Effector memory CD4-positive, alpha-beta T cell (primary cell): ENCODE measurements at places on chromosomes 4 and X.

- DNase-seq = no peak
Measured at GRCh38 chr4:79678472-79679202, 270.6 kb upstream of the GK2 start.

- DNase-seq = no peak
Measured at GRCh38 chr4:78022517-78022916, 34.6 kb upstream of the FRAS1 start.

GRCh38 chrX:150236327-150236726 lies 126.8 kb upstream of the MAMLD1 start:
- no peak for DNase-seq

DNA sequence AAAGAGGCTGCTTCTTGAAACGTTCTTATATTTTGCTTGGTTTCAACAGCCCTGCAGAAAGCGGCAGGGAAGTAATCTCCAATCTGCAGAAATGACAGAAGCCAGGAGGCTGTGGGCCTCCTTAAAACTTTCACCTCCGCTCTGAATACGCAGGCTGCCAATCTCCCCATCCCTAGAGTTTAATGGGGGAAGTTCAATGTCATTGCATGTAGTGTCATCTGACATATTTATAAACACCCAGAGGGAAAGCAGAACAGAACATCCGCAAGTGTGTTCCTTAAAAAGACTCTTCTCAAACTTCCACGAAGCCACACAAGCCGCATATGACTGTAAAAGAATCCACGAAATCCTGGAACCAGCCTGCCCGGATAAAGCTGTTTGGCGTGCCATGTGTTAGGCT lies 148.8 kb upstream of the TBL1X start:
- no peak for DNase-seq

GRCh38 chr4:89894649-89895550 lies at the start of gene MMRN1:
TSS of gene MMRN1 (plus strand) at chr4:89894854. CDS start at chr4:89894972, 118 bp downstream.
- no peak for DNase-seq

DNA sequence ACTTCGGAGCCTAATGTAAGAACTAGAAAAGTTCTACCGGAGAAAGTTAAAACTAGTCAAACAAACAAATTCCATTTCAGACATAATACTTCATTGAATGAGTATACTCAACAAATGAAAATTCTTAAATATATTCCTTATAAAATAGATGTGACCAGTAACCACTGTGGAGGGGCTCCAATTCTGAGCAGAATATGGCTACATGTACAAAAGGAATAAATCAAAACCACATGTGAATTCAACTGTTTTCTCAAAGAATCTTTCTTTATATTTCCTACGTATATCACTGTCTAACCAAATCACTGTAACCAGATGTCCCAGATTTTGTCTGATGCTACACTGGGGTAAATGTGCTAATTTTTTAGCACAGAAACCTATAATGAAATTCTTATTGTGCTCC lies 49.0 kb downstream of the HTN1 start:
- no peak for DNase-seq

GRCh38 chrX:46573892-46574773 lies 568 bp downstream of the CHST7 start:
- peak; percentile 50 for DNase-seq

- no peak for DNase-seq
Measured at GRCh38 chrX:19075754-19076153, 46.5 kb downstream of the ADGRG2 start.

- no peak for DNase-seq
Measured at GRCh38 chrX:139892512-139892911, 40.3 kb downstream of the ATP11C start.

- DNase-seq = no peak
Measured at GRCh38 chr4:41632481-41633073, 94.6 kb downstream of the LIMCH1 start.

DNA sequence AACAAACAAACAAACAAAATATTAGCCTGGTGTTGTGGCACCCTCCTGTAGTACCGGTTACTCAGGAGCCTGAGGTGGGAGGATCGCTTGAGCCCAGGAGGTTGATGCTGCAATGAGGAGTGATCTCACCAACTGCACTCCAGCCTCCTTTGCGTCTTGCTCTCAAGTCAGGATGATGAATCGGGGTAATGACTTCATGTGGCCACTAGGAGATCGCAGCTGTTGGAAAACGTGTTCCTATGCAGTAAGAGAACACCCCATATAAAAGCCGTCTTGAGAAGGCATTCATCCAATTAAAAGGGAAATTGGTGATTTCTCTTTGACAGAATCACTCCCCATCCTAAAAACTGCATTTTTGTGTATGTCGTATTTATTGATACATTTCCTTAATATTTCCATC lies 6.9 kb downstream of the CCNB3 start:
- DNase-seq = no peak

- DNase-seq = no peak
Measured at GRCh38 chr4:76256032-76256431, 4.5 kb downstream of the FAM47E start.

- no peak for DNase-seq
Measured at GRCh38 chrX:70664726-70665125, 220.1 kb downstream of the DLG3 start.

GRCh38 chr4:22515888-22516541 lies at the start of gene ADGRA3:
TSS of gene ADGRA3 (minus strand) at chr4:22516066. CDS start at chr4:22515784, 282 bp downstream.
- no peak for DNase-seq

GRCh38 chr4:109298279-109299010 lies 4.0 kb downstream of the COL25A1 start:
- no peak for DNase-seq

- DNase-seq = no peak
Measured at GRCh38 chrX:18887825-18888212, 96.1 kb downstream of the PHKA2 start.

- no peak for DNase-seq
Measured at GRCh38 chr4:139314047-139314800, 11.9 kb upstream of the NDUFC1 start.
